GM13977 (cell line): ENCODE measurements at places on chromosomes 4 and X.
A peak's percentile ranks its signal among the peaks of the same experiment; 100 is the strongest.

DNA sequence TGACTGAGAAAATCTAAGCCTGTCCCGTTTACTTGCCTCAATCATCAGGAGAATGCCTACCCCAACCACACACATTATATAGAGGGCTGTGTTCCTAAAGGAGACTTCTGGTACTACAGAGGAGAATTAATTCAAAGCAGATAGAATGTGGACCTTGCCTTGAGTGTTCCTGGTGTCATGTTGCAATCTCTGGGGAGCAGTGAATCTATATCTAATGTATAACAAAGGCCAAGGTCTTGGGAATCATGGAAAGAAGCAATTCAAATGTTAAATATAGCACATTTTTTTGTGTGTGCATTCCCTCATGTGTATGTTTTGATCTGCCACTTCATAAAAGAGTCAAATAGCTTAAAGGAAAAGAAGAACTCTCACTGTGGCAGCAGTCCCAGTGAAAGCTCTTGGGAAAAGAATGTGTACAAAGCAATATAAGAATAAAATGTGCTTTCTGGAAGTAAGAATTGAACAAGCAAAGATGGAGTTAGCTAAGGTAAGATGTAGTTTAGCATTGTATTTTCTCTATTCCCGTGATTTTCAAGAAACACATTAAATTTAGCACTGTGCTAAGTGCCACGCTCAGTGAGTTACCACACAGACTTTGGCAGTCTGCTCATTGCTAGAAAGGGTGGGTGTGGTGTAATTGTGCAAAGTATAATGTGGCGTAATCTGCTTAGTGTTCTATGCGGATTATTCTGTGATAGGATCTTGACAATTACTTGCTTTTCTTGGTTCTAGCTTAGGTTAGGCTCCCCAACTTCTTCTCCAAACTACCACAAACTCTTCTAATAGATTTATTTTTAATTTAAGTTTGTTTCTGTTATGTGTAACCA lies 13.7 kb downstream of the ADH6 start:
- DNase-seq, result no peak

- no peak for DNase-seq
Measured at GRCh38 chr4:57071326-57071725, 38.9 kb downstream of the IGFBP7 start.

GRCh38 chr4:107603430-107603829 lies 116.6 kb downstream of the PAPSS1 start:
- no peak for DNase-seq

DNA sequence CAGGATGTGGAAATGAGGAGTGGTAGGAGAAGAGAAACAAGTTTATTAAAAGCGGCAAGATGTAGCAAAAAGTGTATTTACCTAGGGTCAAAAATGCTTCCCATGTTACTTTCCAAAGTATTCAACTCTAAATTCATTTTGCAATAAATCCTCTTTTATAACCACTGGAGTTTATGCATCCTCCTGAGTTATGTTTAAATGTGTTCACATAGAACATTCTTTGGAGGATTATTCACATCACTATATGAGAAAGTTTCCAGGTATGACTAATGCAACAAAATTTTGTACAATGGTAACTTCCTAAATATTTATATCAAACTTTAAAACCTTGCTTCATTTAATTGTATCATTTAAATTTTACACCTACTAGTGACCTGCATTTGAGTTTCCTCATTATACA lies 870.6 kb upstream of the SLIT2 start:
- no peak for DNase-seq

DNA sequence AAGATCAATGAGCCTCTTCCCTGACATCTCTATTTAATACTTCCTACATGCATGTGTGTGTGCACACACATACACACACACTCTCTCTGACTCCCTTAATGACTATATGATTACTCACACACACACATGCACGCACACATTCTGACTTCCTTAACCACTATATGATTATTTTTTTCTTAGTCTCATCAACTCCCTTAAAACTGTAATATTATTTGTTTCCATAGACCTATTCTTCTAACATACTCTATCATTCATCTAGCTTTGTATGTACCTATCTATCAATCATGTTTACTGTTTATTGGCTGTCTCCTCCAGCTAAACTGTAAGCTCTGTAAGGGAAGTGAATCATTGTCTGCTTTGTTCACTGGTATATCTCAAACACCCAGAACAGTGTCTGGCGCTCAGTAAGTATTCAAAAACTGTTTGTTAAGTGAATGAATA lies 236.6 kb downstream of the RASL11B start:
- no peak for DNase-seq

- DNase-seq, result no peak
Measured at GRCh38 chr4:151783867-151784266, 23.1 kb upstream of the GATB start.

- DNase-seq, result no peak
Measured at GRCh38 chr4:159280442-159281172, 177.7 kb downstream of the RAPGEF2 start.

GRCh38 chr4:24613502-24613901 lies 29.1 kb upstream of the DHX15 start:
- DNase-seq, result no peak

GRCh38 chr4:145888393-145888792 lies 50.2 kb downstream of the ZNF827 start:
- no peak for DNase-seq

GRCh38 chr4:78323439-78323838 lies 228.1 kb upstream of the ANXA3 start:
- no peak for DNase-seq

GRCh38 chr4:51867689-51868448 lies 24.9 kb downstream of the DCUN1D4 start:
- DNase-seq, result no peak

DNA sequence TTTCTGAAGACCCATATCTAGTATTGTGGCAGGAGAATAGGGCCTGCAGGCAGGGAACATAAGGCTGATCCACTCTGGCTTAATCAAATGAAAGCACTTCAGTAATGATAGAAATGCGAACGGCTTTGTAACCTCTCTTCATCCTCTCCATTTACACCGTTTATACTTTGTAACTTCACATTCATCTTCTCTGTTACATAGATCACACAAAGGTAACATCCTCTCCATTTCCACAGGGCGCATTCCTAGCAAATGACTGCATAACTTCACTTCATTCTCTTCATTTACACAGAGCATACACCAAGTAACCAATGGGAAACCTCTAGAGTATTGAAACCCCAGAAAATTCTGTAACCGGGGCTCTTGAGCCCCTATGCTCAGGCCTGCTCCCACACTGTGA lies 65.5 kb upstream of the SLC34A2 start:
- DNase-seq, result no peak

- DNase-seq, result no peak
Measured at GRCh38 chr4:72842323-72842722, 227.2 kb downstream of the COX18 start.

- DNase-seq, result no peak
Measured at GRCh38 chrX:118675966-118676349, 51.4 kb upstream of the IL13RA1 start.

DNA sequence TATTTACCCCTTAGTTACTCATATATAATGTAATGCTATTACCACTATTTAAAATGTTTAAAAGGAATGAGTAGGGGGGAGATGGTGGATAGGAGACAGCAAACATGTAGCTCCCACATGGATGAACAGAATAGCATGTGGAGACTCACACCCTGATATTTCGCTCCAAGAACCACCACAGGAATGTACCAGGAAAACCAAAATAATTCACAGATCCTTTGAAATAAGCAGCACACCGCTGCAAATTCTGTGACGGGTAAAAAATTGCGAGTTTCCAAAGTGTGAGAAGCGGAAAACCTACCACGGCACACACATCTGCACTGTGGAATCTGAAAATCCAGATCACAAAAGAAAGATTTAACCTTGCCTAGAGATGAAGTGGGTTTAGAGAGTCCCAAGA lies 428.2 kb downstream of the TLL1 start:
- no peak for DNase-seq

GRCh38 chr4:46856333-46856732 lies 52.7 kb downstream of the COX7B2 start:
- DNase-seq, result no peak

DNA sequence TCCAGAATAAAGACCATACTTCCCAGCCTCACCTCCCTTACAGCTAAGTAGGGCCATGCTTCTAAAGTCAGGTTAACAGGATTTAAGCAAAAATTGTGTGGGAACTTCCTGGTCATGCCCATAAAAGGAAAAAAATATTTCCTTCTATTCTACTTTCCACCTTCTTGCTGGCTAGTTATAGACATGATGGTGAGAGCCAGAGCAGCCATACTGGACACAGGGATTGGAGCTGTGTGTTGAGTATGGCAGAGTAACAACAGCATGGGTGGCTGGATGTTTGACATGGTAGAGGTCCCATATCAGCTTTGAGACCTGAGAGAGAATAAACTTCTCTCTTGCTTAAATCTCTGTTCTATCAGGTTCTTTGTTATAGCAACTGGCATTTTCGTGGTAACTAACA lies 15.1 kb upstream of the CBR4 start:
- DNase-seq, result peak; percentile 3

- no peak for DNase-seq
Measured at GRCh38 chr4:161254375-161254774, 909.4 kb downstream of the FSTL5 start.

- DNase-seq, result no peak
Measured at GRCh38 chrX:46247456-46247855, 297.8 kb downstream of the ZNF674 start.
